ENCODE measurements at places on chromosomes 2 and 18. TPM values are rescaled to one million over a fixed set of nuclear protein-coding genes. Genes with fewer than 3 reads are reported as not detected.

Gene PLEK
- 0.36 TPM for total RNA-seq

Gene SERPINB13
- total RNA-seq = not detected

Gene AGXT
- total RNA-seq = not detected

Gene UPP2
- not detected for total RNA-seq

Gene PLB1
- total RNA-seq = 0.36 TPM

Gene APCDD1
- total RNA-seq = 1.8 TPM

Gene FSHR
- total RNA-seq = 0.29 TPM

Gene ASPRV1
- total RNA-seq = 0.29 TPM

Gene ANAPC1
- total RNA-seq = 50.1 TPM

Gene PDE1A
- total RNA-seq = 42.0 TPM

Gene OTOS
- not detected for total RNA-seq

Gene METTL4
- 10.5 TPM for total RNA-seq

Gene ALPG
- total RNA-seq = not detected

Gene EVA1A
- total RNA-seq = 70.9 TPM

Gene OSBPL1A
- 51.8 TPM for total RNA-seq

Gene RASGRP3
- total RNA-seq = 0.72 TPM

Gene SETBP1
- 23.0 TPM for total RNA-seq

Gene TUBB8B
- not detected for total RNA-seq

Data from osteoblast (primary cell).